Activated naive CD4-positive, alpha-beta T cell (primary cell): ENCODE measurements at places on chromosomes 12 and 14.

DNA sequence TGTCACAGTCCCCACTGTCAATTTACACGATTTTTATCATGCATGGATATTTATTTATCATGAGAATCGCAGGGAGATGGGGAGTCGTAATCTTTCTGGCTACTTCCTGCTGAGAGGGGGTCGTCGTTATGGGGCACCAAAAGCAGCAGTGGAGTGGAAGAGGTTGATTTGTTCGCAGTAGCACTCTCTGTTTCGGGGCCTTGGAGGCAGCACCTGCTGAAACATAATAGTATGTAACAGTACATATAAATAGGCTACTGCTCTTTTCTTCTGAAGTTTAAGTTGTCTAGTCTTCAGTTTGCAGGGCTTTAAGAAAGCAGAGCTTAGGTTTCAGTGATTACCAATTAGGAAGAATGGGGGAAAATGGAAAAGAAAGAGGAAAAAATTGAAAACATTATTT, 3.8 kb downstream of the SOAT2 start:
- DNase-seq: no peak

GRCh38 chr14:35240231-35240630, 52.0 kb upstream of the PSMA6 start:
- no peak for DNase-seq

DNA sequence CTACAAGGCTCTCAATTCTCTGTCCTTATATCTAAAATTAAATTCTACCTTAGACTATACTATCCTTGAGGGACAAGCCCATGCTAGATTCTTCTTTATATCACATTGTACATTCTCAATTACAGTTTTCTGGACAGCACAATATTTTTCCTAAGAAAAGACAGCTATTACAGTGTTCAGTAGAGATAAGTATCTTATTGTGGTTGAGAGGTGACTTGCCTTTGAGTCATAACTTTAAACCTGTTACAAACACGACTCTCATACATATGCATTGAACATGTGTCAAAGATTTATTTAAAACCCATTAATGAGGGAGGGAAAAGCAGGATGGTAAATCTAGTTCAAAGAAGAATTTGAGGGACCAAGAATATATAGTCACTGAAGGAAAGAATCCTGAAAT, 61.1 kb downstream of the TPH2 start:
- DNase-seq: no peak

GRCh38 chr14:32352631-32353030, 23.5 kb downstream of the AKAP6 start:
- DNase-seq: no peak

DNA sequence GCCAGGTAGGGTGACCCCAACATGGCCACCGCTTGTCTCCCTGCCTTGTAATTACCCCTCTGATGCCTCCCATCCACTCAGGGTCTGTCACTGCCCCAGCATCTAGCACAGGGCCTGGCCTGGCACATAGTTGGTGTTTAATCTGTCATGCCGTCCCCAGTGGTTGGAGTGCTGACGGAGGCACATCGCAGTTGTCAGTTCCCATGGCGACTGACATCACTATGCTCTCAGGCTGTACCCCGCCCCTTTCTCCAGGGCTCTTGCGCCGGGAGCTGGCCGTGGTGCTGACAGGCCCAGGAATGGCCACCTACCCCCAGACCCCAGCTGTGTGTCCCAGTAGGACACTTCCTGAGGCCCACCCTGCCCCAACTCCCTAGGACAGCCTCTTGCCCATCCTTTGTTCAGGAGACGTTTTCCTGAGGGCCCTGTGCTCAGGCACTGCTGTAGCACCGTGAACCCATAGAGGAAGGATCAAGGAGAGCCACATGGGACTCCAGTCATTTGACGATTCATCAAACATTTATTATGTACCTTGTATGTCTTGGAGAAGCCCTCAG, 23.0 kb downstream of the FAM222A start:
- no peak for DNase-seq

DNA sequence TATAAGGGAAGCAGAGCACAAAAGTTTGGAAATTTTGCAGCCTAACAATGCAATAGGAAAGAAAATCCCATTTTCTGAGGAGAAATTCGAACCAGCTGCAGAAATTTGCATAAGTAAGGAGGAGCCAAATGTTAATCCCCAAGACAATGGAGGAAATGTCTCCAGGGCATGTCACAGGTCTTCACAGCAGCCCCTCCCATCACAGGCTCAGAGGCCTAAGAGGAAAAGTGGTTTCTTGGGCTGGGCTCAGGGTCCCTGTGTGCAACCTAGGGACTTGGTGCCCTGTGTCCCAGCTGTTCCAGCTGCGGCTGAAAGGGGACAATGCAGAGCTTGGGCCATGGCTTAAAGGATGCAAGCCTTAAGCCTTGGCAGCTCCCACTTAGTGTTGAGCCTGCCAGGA, 190.0 kb downstream of the MDGA2 start:
- DNase-seq: no peak

- DNase-seq: no peak
These were observed 46.7 kb upstream of the ATP2A2 start for GRCh38 chr12:110234331-110234751.

DNA sequence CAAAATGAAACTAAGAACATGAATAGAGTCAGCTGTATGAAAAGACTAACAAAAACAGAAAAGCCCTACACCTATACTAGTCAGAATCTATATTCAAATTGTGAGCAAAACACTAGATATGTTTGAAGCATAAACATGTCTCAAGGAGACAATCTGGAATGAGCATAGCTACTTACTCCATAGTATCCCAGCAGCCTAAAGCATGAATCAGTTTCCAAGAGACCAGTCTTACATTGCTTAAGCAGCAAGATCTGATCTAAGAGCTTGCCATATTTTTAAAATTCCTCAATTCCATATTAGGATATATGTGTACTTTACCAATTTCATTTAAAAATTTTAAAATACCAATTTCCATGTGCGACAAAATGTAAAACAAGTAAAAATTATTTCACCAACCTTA, 7.7 kb downstream of the CAPS2 start:
- no peak for DNase-seq

- DNase-seq: no peak
These were observed 64.5 kb downstream of the CAND1 start for GRCh38 chr12:67333649-67334048.

- no peak for DNase-seq
These were observed 208.2 kb upstream of the RTL1 start for GRCh38 chr14:101111620-101112290.

GRCh38 chr14:91331721-91332120, 85.9 kb downstream of the CCDC88C start:
- DNase-seq: no peak

GRCh38 chr12:4270831-4271716, 2.5 kb upstream of the CCND2 start:
- DNase-seq: no peak

GRCh38 chr14:100108840-100109593, 43.8 kb downstream of the EVL start:
- DNase-seq: no peak

- no peak for DNase-seq
These were observed 288.2 kb upstream of the TMPO start for GRCh38 chr12:98227162-98227561.

DNA sequence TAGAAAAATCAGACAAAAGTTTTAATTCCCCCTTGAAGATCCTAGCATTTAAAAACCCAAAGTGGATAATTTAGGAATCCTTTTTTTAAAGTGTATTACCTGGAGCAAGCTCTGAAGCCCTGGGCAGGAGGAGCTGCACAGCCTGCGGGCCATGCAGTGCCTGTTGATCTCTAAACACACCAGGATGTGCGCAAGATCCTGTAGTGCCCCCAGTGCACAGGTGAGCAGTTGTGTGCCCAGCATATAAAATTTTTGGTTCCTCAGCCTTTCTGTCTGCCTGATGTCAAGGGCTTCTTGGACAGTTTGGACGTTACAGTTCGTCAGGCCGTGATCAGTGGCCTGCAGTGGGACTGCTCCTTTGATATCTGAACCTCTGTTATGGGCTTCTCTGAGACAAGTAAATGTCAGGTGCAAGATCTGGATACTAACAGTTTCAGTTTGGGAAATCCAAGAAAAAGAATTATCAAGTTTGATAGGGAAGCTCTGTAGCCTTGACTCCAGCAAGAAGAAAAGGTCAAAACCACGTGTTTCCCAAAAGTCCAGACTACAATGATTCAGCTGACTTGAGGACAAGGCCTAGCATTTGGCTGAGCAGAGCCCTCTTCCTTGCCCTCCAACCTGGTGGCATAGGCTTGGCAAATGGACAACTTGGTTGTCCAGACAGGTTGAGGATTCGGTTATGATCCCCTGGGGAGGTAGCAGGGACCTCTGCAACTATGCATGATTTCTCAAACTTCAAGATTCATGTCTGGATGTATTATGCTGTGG, 1.0 kb downstream of the ATXN7L3B start:
- no peak for DNase-seq

GRCh38 chr14:72745991-72746980, 147.6 kb downstream of the DPF3 start:
- DNase-seq: no peak

- DNase-seq: no peak
These were observed 47.1 kb downstream of the SLC2A13 start for GRCh38 chr12:40058721-40059190.

GRCh38 chr12:123102366-123102765, 48.5 kb downstream of the PITPNM2 start:
- DNase-seq: no peak

- no peak for DNase-seq
These were observed 14.7 kb upstream of the MSRB3 start for GRCh38 chr12:65263777-65264176.

- DNase-seq: no peak
These were observed 164.5 kb downstream of the STXBP6 start for GRCh38 chr14:24885410-24885913.

- DNase-seq: no peak
These were observed 102.2 kb downstream of the WSCD2 start for GRCh38 chr12:108231109-108231905.

GRCh38 chr12:53182903-53183302, 2.2 kb upstream of the CSAD start:
- no peak for DNase-seq

- no peak for DNase-seq
These were observed 18.3 kb downstream of the SDS start for GRCh38 chr12:113385282-113385882.

DNA sequence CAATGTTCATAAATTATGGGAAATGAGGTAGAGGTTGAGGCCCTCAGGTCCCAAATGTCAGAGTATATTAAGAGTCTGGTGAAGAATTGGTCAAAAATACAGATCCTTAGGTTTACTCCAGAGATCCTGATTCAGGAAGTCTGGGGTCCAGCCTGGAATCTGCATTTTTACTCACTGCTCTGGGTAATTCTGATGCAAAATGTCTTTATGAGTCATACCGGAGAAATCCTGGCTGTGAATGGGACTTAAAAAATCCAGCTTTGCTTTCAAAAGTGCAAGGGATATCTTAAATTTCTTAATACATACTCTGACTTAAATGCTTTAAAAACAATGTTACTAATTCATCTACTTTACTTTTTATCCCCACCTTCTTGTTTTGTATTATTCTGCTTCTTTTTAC, 74.5 kb downstream of the FERMT2 start:
- DNase-seq: no peak

- DNase-seq: no peak
These were observed 42.3 kb upstream of the MDM1 start for GRCh38 chr12:68374307-68374982.

DNA sequence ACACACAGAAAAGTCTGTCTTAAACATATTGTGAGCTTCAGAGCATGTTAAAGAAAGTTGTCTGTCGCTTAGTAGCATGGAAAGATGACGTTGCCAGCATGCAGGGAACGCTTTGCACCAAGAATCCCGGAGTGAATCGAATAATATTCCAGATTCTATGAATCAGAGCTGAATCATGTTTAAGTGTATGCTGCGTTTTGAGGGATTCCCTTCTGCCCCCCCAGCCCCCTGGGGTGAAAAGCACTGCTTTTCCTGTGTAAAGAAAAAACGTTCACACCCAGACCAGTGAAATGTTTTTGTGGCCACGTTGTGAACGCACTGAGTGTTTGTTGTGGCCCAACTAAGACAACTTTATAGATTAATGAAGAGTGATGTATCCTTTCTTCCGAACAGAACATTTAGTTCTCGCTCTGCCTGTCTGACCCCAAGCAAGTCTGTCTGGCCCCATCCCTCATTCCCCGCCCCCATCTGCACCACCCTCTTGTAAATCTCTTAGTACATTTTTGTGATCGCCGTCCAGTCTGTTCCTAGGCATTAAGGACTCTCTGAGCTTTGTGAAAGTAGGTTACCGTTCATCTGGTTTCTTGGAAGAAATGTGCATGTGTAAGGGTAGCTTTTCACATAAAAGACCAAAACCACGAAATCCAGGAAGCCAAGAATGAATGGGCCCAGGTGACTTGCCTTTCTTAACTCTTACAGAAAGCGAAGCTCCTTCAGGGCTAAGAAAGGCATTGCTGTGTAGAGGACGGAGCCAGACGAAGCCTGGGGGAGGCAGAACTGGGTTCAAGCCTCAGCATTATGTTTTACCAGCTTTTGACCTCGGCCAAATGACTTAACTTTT, 103.0 kb downstream of the SAMD4A start:
- no peak for DNase-seq

DNA sequence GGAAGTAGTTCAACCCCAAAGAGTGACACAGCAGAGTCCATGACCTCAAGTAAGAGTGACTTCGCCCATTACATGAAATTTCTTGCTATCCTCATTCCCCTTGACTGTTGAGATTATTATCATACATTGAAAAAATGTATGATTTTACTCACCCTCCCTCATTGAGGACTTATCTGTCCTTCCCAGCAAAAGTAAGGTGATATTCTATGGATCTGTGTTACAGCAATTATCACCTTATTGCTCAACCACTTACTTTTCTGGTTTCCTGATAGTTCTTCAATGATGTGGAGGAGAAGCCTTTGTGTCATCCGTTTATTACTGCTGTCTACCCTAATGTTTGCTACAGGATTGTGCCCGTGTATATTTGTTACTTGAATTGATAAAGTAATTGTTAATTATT, 306.2 kb downstream of the TRHDE start:
- no peak for DNase-seq

DNA sequence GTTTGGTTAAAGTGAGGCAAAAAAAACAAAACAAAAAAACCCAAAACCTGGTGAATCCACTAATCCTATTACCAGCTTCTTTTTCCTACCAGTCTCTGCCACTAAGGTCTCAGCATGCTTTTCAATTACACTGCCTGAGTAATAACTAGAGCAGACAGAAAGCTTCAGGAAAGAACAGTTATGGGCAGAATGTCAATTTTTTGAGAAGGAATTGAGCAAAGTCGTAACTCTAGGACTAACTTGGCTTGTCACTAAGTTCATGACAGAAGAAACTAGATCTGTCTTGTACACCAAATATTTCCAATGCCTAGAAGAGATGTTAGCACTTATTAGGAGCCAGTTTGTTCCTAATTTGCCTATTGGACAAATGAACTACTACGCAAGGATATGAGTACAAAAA, 148.8 kb upstream of the CNOT2 start:
- no peak for DNase-seq

DNA sequence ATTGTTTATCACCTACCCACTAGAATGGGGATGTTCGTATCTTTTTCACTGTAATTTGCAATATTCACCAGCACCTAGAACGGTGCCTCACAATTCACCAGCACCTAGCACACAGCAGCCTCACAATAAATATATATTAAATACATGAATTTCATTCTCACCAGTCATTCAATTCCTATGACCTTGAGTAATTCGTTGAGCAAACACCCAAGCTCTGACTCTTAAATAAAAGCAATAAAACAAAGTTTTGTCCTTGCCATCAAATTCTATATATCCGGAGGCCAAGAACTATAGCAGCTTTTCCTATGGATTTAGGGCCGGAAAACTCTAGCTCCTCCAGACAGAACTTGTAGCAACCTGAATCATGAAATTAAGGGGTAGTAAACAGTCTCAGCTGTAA, 981 bp downstream of the VTI1B start:
- no peak for DNase-seq
